ENCODE measurements at places on chromosomes 13 and 19.
A peak's percentile ranks its signal among the peaks of the same experiment; 100 is the strongest.

DNA sequence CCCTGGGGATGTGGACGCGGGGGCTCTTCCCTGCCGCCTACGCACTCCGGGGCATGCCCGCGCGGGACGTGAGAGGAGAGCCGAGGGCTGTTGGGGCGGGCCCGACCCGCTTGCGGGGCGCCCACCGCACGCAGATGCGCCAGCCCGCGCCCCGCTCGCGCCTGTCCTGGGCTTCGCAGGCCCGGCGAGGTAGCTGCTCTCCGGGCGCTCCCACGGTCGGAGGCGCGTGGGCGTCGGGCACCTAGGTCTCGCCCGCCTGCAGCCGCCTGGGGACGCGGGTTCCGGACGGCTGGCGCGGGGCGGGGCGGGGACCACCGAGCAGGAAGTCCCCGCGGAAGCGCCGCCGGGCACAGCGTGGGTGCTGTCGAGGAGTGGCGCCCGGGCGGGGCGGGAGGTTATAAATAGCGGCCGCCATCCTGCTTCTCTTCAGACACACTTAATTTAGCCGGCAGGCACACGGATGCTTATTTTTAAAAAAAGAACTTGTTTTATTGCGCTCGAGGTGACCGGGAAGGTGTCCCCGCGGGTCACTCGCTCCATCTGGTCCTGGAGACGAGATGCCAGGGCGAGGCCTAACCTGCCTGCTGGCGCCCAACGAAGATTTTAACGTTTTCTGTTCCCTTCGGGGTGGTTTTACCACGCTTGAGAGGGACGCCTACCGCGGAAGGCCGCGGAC, 561 bp upstream of the GJA3 start:
- DNase-seq: peak; percentile 67

GRCh38 chr13:110126391-110126961, 180.5 kb downstream of the COL4A1 start:
- DNase-seq: no peak

- no peak for DNase-seq
Observed at GRCh38 chr13:90049989-90050671, 1297.4 kb upstream of the MIR17HG start.

DNA sequence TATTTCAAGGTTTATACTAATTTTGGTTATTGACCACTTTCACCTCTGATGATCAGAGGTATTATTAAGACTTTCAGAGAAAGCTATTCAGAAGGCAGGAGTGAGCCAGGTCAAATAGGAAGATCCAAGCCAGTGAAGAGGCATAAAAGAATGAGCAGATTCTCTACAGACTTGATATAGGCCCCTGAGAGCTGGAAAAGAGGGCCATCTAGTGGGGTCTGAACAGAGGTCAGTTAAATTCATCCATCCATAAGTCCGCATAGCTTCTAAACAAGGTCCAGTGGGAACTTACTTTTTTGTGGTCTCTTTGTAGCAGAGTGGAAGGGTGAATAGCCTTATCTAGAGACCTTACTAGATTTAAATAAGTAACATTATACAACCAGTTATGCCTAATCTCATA, 126.6 kb upstream of the UFM1 start:
- DNase-seq: no peak

DNA sequence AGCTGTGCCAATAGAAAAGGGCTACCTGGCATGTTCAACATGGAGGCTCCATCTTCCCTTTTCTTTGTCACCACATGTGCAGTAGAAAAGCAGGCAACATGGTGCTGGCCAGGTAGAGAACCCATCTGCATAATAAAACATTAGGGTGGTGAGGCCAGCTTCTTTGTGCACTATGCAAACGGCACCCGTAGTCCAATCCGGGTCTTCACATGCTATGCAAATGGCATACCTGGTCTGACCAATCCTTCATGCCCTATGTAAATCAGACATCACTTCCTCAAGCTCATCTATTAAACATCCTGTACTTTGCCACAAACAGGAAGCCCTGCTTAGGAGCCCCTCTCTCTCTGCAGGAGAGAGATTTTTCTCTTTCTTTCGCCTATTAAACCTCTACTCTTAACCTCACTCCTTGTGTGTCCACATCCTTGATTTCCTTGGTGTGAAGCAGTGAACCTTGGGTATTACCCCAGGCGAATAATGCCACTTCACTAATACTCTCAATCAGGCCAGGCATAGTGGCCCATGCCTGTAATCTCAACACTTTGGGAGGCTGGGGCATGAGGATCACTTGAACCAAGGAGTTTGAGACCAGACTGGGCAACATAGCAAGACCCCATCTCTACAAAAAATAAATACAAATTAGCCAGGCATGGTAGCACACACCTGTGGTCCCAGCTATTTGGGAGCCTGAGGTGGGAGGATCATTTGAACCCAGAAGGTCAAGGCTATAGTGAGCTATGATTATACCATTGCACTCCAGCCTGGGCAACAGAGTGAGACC, 111.3 kb upstream of the MRI1 start:
- no peak for DNase-seq

DNA sequence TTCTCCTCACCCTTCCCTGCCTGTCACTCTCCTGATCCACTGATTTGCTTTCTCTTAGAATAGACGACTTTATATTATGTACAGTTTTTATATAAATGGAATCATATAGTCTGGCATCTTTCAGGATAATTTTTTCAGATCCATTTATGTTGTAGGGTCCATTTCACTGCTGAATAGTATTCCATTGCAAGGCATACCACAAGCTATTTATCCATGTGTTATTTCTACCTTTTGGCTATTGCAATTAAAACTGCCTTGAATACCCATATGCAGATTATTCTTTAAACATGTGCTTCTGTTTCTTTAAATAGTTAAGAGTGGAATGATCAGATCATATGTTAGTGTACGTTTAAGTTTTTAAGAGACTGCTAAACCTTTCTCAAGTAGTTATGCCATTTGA, 17.8 kb upstream of the ZNF177 start:
- no peak for DNase-seq

DNA sequence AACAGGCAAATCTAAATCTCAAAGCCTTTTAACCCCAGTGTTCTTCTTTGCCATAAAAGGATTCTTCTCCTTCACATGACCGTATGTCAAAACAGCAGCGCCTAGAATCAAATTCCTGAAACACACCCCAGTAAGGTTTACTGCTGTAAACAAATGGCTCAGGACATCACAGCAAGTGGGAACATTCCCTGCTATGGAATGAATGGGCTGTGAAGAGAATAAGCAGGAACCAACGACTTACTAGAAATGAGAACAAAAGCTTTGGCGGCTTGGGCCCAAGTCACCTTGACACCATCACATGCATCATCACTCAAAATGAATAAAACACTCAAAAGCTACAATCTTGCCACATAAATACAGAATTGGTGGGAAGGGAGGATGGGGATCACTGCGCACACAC, 80.4 kb upstream of the SPATA13 start:
- no peak for DNase-seq

DNA sequence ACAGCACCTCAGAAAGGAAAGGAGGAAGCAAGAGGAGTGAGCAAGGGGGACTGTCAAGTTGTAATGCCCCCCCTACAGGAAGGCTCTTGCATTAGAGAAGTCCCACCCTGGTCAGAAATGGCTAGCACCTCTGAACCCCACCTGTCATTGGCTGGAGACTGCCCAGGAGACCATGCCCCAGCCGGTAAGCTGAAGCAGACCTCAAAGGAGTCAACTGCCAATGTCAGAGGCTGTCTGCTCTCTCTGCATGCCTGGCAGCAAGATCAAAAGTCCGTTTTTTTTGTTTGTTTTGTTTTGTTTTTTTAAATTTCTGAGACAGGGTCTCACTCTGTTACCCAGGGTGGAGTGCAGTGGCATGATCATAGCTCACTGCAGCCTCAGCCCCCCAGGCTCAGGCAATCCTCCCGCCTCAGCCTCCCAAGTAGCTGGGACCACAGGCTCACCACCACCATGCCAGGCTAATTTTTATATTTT, 8.1 kb upstream of the BCL3 start:
- DNase-seq: no peak
